ENCODE measurements at places on chromosomes 12 and 14.

GRCh38 chr14:25472700-25473099 is 422.8 kb upstream of the STXBP6 start:
- DNase-seq, result no peak

- DNase-seq, result no peak
Measured at GRCh38 chr12:9725213-9725870, 7.6 kb downstream of the CLECL1 start.

- DNase-seq, result no peak
Measured at GRCh38 chr14:52072266-52072780, 3.5 kb upstream of the NID2 start.

- no peak for DNase-seq
Measured at GRCh38 chr12:72289633-72290032, 17.5 kb downstream of the TRHDE start.

DNA sequence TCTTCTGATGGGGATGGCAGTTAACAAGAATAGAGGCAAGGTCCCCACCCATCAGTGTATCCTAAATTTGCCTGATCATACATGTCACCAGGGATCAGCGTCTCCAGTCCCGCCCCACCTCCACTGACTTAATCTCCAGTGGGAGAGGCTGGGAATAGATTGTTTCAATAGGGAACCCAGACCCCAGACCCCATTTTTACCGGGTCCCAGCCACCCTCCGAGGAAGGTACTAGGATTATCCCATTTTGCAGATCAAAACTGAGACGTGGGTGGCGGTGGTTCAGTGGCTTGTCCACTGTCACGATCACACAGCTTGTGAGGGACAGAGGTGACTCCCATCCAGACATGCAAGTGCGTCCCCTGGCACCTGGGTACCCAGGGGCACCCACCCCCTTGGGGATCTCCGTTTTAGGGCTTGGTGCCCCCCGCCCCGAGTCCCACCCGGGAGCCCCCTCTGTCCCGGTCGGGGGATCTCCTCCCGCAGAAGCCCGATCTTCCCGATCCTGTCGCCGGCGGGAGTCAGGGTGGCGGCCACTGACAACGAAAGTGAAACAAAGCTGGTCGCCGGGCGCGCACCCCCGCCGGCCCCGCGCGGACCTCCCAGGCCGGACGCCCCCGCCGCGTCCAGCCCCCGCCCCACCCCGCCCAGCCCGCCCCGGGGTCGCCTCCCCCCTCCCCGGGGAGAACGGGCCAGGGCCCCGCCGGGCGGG is 523 bp downstream of the WSB2 start:
- DNase-seq, result no peak

- DNase-seq, result no peak
Measured at GRCh38 chr12:28059220-28059619, 86.7 kb upstream of the PTHLH start.

GRCh38 chr12:13156277-13156676 is 40.2 kb upstream of the EMP1 start:
- DNase-seq, result no peak

Data from activated CD8-positive, alpha-beta memory T cell treated with anti-CD3 and anti-CD28 coated beads for 1 hour (primary cell).